ENCODE measurements at places on chromosomes 11 and 22. TPM values are rescaled to one million over a fixed set of nuclear protein-coding genes. Genes with fewer than 3 reads are reported as not detected.

TEX12 gene
- not detected for total RNA-seq

DNA sequence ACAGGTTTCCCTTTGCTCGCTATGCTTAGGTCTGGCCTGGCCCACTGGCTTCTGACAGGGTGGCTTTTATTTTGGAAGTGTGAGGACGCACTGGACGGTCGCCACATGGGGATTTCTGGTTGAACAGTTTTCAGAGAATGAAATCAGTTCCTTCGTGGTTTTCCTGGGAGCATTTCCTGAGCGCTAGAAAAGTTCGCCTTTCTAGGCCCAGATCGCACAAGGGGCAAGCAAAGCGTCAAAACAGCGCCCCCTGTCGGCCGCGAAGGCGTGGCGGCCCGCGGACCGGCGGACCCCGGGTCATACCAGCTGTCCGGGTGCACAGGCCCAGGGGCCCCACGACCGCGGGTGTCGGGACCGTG lies 12.7 kb upstream of the CYP2R1 start:
- DNase-seq, result peak; percentile 95

- DNase-seq, result peak; percentile 4
These were observed 84.8 kb downstream of the RTL6 start for GRCh38 chr22:44413211-44413610.

- DNase-seq, result no peak
These were observed 75.2 kb upstream of the TP53I11 start for GRCh38 chr11:45025716-45026492.

GRCh38 chr11:122267602-122268001 lies 151.6 kb upstream of the BLID start:
- no peak for DNase-seq

DNA sequence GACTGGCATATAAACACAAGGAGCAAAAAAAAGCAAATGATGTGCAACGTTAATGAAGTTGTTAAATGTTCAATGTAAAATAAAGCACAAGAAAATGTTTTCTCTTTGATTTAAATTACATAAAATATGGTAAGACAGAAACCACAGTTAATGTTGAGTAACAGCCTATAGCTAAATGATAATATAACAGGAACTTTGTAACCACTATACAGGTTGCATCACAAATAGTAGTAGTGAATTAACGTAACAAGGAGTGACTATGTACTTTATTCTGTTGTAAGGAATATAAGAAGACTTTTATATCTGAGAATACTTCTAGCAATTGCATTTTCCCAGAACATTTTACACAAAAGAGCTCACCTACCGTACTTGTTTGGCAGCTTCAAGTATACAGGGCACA lies 16.9 kb downstream of the SAAL1 start:
- no peak for DNase-seq

- no peak for DNase-seq
These were observed 23.1 kb upstream of the RPS3 start for GRCh38 chr11:75376175-75376574.

Measured in mesenteric fat pad (tissue), 1 donor.